ENCODE measurements at places on chromosomes 2 and 18. TPM values are rescaled to one million over a fixed set of nuclear protein-coding genes. Genes with fewer than 3 reads are reported as not detected.

DNA sequence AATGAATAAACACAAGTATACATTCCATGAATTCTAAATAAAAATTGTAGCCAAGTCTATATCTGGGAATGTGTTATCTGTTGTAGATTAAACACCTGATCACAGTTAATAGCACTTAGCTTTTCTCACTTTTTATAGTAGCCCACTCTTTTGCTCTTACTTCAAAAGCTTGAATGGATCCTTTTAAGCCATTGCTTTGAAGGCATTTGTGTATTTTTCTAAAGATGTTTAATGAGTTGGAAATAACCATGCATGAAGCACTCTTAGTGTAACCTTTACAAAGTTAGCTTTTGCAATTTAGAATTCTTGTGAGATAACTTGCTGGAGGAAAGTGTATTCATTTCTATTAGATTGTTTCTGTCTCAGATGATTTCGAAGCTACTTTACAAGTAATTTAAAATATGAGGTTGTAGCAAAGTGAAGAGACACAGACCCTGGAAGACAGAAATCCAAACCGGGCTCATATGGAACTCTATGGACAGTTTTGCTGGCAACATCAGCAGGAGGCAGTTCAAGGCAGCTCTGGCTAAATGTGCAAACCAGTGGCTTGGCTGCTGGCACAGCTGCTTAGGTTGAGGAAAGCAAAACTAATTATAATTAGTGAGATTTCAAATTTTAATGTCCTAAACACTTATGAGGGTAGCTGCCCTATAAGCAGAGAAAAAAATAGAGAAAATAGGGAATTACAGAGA is 469.8 kb upstream of the ZEB2 start:
- no peak for DNase-seq

DNA sequence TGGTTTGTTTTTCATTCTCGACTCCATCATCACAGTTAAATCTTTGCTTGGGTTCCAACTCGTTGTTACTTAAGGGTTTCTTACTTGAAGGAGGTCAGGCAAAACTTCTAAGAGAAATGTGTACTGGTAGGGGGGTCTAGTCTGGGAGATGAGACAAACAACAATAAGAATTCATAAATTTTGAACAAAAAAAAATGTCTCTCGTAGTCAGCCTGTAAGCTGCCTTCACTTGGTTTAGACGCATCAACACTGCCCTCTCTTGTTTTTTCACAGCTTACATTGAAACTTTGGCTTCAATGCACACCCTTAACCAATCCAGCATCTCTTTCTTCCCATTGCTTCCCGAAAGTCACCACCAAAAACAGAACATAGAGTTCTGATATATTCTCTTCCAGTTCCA is 576.4 kb upstream of the PIK3C3 start:
- DNase-seq: peak; percentile 42

Gene ACTG2
- polyA plus RNA-seq: 5.3 TPM

Gene SRD5A2
- not detected for polyA plus RNA-seq
